AG08395 (cell line): ENCODE measurements at places on chromosomes 4 and X.

DNA sequence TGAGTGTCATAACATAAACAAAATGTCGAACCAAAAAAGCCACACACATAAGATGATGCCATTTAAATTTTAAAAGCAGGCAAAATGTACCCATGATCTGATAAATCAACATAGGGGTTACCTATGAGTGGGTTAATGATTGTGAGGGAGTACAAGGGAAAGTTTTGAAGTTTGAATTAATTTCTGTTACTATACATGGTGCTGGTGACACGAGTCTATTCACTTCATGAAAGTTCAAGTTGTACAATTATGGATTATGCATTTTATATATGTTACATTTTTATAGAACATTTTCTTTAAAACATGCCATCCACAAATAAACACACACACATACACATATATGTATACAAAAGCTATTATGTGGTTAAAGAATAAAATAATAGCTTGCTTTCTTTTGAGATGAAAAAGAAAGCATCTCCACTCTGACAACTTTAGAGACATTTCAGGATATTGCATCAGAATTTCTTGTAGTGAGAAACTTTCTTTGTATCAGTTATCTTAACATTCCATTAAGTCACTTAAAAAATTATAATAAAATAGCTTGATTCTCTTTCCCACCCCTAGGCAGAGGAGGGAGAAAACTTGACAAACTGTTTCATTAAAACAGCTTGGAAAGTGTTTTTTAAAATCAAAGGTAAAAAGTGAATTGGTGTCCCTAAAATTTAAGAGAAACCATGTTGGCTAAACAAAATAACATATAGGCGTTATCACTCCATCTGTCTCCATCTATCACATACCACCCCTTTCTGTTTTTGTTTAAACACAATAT is 891.8 kb upstream of the NDST4 start:
- DNase-seq, result no peak

- no peak for DNase-seq
Measured at GRCh38 chr4:5992828-5993321, 25.4 kb downstream of the C4orf50 start.

- DNase-seq, result no peak
Measured at GRCh38 chrX:129116676-129117470, 406.4 kb downstream of the SMARCA1 start.

DNA sequence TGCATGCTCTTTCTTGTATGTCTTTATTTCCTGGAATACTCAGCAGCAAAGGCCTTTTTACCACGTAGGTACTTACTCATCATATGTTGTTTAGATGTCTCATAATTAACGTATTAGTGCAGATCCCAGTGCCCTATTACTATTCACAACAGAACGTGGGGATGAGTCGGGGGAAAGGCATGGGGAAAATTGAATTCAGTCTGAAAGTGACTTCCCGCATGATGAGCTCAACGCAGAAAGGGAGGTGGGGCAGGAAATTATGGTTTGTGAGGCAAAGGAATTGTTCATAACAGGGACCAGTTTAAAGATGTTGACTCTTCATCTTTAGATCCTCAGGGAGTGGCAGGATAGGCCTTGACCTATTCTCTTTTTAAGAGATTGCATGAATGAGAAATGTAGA is 2.0 kb upstream of the TMPRSS11D start:
- DNase-seq, result peak; percentile 78

DNA sequence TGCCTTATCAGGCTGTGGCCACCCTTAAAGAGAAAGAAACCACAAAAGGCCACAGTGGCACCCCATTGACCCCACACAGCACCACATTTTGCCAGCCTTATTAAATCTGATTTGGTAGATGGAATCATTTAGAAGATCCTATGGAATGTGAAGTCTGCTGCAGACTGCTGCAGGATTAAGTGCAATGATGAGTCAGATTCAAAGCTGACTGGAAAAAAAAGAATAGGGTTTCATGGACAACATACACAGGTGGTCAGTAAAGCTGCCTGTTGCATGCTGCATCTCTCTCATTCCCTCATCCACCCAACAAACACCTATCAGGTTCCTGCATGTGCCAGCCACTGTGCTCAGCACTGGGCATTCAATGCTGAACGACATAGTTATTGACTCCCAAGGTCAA is 56.6 kb downstream of the CHST7 start:
- peak; percentile 42 for DNase-seq

GRCh38 chr4:95105112-95105511 is 347.4 kb downstream of the BMPR1B start:
- no peak for DNase-seq
